Activated naive CD4-positive, alpha-beta T cell treated with anti-CD3 and anti-CD28 coated beads, Interleukin-2, amount 50 U/mL, for 16 hours (primary cell): ENCODE measurements at places on chromosomes 16 and 17.
A peak's percentile ranks its signal among the peaks of the same experiment; 100 is the strongest.

DNA sequence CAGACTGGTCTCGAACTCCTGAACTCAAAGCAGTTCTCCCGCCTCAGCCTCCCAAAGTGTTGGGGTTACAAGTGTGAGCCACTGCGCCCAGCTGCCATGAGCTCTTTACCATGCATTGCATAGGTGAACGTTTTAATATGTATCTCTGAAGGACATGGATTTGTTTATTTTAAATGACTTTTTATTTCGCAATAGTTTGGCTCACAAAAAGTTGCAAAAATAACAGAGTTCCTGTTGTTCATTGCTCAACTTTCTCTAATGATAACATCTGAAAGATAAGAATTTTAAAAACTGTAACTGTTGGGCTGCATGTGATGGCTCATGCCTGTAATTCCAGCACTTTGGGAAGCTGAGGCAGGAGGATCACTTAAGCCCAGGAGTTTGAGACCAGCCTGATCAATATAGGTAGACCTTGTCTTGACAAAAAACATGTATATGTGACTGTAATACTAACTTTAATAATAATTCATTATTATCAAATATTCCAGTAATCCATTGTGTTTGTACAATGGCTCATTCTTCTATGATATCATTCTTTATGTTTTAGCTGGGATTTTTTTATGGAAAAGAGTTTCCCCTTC, 80.1 kb downstream of the ABCC1 start:
- no peak for DNase-seq

DNA sequence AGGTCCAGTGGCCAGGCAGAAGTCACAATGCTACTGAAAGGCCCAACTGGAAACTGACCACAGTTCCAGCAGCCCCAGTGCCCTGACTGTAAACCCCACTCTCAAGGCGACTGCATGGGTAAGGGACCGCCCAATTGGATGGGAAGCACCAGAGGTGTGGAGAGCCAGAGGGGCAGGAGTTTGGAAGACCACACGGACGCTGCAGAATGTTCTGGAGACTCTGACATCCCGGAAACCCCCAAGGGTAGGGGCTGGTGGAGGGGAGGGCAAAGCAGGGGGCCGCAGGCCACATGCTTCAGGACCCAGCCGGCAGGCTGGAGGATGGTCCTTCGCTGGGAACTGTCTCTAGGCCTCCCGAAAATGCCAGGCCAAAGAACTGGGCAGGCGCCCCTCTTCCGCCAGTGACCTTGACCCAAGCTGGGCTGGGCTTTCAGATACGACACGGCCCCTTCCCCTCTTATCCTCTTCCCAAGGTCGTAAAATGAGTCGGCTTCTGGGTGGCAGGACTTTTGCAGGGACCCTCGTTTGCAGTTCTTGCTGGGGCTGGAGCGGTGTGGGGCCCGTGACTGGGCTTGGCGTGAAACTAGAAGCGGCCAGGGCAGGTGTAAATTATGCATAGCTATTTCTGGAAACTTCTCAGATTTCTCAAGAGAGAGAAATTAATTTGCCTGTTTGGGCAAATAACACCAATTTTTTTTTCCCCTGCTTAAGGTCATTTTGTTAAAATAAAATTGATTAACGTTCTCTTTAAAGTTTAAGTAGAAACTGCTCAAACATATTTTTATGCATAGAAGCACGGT, 110.2 kb downstream of the C16orf78 start:
- no peak for DNase-seq

DNA sequence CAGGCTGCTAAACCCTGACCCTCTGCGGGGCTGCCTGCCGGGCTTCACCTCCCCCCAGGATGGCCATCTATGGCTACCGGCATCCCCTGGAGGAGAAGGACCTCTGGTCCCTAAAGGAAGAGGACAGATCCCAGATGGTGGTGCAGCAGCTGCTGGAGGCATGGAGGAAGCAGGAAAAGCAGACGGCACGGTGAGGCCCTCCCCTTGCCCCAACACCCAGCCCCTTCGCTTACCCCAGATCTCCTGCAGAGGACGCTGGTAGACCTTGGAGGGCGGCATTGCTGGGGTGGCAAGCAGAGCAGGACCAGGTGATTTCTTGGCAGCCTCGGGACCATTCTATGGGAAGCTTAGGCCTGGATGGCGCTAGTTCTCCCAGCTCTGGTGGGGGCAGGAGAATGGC, 24.5 kb downstream of the ABCC3 start:
- no peak for DNase-seq

GRCh38 chr17:42061646-42062487, 11.5 kb upstream of the C17orf113 start:
- DNase-seq, result no peak

DNA sequence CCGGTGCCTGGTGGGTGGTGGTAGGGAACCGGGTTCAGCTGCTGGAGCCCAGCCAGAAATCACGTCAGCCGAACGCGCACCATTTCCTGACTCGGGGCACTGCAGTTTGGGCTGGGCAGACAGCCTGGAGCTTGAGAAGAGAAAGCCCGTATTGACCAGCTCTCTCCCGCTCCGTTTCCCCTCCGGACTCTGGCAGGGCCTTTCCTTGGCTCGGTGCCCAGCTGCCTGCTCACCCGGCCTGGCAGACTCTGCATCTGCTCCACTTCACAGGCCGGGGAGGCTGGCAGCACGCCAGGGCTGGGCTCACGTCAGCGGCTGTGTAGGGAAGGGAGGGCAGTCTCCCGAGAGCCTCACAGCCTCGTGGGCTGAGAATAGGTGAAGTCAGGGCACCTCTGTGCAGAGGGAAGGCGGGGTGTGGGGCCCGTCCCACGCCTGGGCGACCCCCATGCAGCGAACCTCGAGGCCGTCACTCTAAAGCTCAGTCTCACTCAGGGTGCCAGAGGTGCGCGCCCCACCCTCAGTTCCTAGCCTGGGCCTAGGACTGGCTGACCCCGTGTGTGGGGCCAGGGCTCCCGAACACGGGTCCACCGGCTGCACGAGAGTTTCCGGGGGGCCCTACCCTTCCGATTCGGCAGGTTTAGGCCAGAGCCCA, 59.1 kb downstream of the OR1D5 start:
- peak; percentile 69 for DNase-seq

DNA sequence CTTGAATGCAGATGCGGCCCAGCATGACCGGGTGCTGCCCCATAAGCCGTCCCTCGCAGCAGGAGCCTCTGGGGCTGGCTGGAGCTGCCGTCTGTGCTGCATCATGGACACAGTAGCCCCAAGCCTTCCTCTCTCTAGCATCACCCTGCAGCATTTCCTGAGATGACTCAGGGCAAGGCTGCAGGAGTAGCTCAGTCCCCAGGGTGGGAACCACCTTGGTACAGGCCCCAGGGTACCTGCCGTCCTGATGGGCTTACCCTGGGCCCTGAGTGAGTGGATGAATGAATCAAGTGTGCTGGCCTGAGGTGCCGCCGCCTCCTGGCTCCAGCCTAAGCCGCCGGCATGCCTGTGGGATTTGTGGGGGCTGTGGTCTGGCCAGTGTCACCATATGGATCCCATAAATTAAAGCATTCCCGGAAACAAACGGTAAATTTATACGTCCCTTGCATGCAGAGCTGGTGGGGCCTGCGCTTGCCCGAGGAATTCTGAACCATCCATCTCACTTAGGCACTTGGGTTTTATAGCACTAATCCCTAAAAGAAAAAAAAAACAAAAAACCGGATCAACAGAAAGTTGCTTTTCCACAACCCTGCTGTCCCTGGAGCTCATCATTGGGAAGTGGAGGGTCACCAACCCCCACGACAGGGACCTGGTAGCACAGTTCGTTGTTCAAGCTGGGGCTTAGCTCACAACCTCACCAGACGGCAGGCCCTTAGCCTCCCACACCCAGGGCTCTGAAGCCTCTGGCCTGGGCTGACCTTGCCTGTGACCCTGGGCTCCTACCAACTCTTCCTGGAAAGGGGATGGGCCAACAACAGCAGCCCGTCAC, 242.6 kb upstream of the CIBAR2 start:
- DNase-seq, result no peak

DNA sequence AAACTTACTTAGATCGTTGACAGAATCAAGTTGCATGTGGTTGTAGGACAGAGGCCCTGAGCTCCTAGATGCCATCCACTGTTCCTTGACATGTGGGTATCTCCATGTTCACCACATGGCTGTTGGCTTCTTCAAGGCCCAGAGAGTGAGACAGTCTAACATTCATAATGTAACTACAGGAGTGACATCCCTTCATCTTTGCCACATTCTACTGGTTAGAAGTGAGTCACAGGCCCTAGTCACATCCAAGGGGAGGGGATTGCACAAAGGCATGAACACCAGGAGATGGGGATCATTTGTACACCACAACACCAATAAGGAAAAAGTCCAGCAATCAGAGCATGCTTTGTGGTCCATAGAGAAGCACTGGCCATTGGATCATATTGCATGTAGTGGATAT, 56.6 kb downstream of the WSCD1 start:
- no peak for DNase-seq

GRCh38 chr16:70157105-70157476, 16.5 kb upstream of the CLEC18C start:
- no peak for DNase-seq

- no peak for DNase-seq
Measured at GRCh38 chr17:44204441-44204882, 4.8 kb upstream of the ATXN7L3 start.

GRCh38 chr17:79148584-79148983, 74.0 kb downstream of the ENGASE start:
- DNase-seq, result no peak

DNA sequence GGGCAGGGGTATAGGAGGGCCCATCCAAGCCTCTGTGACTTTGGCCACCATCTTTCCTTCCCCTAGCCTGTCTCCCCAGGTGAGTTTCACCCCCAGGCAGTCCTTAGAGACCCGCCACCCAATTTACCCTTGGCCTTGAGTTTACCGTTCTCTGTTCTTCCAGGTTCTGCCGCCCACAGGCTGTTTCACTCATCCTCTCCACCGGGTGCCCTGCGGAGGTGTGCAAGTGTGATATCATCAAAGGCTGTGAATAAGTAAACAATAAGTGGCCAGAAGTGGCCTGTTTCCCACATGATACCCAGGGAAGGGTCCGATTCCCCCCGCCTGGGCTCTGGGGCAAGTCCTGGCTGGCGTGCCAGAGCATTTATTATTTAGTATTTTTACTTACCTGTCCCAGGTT, 15.1 kb upstream of the TLCD3B start:
- no peak for DNase-seq

DNA sequence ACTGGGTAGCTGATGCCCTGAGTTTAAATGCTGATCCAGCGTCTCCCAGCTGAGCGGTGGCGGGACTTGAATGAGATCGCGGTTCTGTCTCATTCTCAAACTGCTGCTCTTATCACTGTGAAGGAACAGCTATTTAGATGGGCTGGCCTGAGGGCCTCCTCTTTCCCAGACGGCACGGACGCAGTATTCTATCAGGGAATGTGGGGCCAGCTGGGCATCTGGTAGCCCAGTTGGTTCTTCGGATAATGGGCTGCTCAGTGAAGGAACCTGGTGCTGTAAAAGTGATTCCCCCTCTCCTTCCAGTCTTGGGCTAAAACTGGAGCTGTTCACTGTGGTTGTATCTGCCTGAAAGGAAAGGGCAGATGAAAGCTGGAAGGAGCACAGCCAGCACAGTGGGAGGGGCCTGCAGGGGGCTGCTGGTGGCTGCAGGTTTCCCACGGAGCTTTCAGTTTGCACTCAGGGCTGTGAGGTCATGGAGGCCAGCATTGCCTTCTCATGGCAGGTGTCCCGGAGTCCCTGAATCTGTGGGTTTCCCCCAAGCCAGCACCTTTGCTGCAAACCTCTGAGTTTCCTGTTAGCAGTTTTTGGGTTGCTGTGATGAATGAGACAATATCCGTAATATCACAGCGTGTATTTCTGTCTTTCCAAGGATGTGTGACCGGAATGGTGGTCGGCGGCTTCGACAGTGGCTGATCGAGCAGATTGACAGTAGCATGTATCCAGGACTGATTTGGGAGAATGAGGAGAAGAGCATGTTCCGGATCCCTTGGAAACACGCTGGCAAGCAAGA, 3.6 kb downstream of the IRF8 start:
- DNase-seq, result peak; percentile 62

DNA sequence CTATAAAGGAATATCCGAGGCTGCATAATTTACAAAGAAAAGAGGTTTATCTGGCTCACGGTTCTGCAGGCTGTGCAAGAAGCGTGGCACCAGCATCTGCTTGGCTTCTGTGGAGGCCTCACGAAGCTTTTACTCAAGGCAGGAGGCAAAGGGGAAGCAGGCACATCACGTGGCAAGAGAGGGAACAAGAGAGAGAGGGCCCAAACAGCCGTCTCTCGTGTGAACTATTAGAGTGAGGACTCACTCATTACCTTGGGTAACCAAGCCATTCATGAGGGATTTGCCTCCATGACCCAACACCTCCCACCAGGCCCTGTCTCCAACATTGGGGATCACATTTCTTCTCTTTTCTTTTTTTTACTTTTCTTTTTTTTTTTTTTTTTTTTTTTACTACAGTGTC, 7.5 kb upstream of the ALKBH5 start:
- no peak for DNase-seq

DNA sequence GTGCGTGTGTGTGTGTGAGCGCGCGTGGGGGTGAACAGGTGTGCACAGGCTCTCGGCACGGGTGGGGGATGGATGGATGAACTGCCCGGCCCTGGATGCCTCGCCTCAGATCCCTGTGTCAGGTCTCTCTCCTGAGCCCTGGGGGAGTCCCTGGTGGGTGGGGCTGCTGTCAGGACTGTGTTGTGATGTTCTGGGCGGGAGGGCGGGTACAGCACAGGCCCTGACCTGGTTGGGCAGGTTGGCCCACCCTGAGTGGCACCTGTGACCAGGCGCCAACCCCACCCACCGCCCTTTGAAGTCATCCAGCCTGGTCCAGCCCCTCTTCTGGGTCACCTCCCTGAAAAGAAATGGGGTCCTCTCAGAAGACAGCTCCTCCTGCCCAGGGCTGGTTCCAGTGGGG, 41.6 kb upstream of the TAC4 start:
- DNase-seq, result no peak

DNA sequence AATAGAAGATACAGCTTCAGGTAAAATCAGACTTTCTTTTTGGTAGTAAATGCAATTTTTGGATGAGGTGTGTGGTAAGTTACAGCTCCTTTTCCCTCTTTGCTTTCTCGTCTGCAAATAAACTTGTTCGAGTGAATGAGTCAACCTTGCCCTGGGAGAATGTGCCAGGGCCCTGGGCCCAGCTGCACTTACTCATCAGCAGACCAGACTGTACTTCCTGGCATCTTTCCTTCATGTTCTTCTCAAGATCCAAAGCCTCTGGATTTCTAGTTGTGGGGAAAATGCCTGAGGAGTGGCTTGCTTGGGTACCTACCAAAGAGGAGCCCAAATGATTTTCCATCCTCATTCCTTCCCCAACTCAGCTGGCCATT, 5.4 kb upstream of the G6PC1 start:
- DNase-seq, result no peak

GRCh38 chr17:31858642-31859486, at the start of gene COPRS:
Gene COPRS, minus strand, starts transcription at chr17:31859244. Its CDS starts 45 bp downstream, at chr17:31859199.
- peak; percentile 77 for DNase-seq

GRCh38 chr16:13098536-13098935, 197.1 kb downstream of the SHISA9 start:
- DNase-seq, result no peak

DNA sequence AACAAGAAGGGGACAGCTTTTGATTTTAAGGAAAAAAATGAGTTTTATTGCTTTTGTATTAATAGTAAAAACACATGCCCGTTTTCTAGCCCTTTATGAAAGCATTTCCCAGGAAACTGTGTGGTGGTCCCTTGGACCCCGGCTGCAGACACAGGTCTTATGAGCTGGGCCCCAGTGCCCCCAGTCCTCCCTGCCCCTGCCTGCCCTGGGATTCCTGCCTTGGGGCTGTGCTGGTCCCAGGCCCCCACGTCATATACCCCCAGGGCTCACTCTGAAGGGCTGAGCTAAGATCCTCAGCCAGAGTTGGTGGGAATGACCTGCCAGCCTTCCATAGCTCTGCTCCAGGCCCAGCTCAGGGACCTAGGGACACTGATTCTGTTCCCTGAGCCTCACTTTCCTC, 30.8 kb downstream of the GINS2 start:
- DNase-seq, result no peak

GRCh38 chr16:60586493-60586892, 1449.7 kb downstream of the CDH8 start:
- no peak for DNase-seq
